Activated CD8-positive, alpha-beta T cell treated with anti-CD3 and anti-CD28 coated beads, Interleukin-2, amount 10 ng/mL, durations not matched to agents 7 days and 5 days (primary cell): ENCODE measurements at places on chromosomes 4 and X. TPM values are rescaled to one million over a fixed set of nuclear protein-coding genes. Genes with fewer than 3 reads are reported as not detected.

The CCDC110 gene
- not detected for total RNA-seq

GRCh38 chr4:47852136-47852535 is 14.3 kb upstream of the CORIN start:
- DNase-seq = no peak
- no peaks in the 10 kb centered on the region for H3K27me3 ChIP-seq
- H3K4me3 ChIP-seq = no peak overlapping the region
- no peak overlapping the region for H3K27ac ChIP-seq
- H3K36me3 ChIP-seq = peaks cover 21% of the 10 kb centered on the region

DNA sequence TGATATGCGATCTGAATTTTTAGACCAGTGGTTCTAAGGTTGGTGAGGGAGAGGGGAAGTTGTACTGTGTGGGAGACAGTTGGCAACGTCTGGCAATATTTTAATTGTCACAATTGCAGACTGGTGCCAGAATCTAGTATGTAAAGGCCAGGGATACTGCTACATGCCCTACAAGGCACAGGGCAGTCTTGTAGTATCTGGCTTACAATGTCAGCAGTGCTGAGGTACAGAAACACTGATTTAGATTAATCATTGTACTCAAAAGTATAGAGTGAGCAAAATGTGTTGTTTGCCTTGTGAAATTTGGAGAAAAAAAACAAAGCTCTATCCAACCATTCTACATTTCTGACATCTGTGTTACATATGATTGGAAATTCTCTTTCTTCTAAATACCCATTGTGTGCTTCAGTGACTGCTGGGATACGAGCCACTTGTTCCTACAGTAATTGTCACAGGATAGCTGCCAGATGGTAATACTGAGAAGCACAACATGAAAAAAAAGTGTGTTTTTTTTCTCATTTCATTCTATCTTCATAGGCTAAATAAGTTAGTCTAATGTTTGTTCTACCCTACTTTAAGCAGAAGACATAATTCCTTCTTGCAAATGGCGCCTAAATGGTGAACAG is 526.7 kb upstream of the AGA start:
- H3K27ac ChIP-seq = no peak overlapping the region
- no peaks in the 10 kb centered on the region for H3K4me1 ChIP-seq
- no peaks in the 10 kb centered on the region for H3K36me3 ChIP-seq
- H3K27me3 ChIP-seq = no peaks in the 10 kb centered on the region

- no peak overlapping the region for H3K4me3 ChIP-seq
- no peak for DNase-seq
- no peaks in the 10 kb centered on the region for H3K36me3 ChIP-seq
- no peak overlapping the region for H3K27ac ChIP-seq
- no peaks in the 10 kb centered on the region for H3K4me1 ChIP-seq
- H3K27me3 ChIP-seq = no peaks in the 10 kb centered on the region
These were observed 135.1 kb upstream of the MSX1 start for GRCh38 chr4:4724321-4724720.

GRCh38 chr4:57194068-57194611 is 84.0 kb upstream of the IGFBP7 start:
- no peak for DNase-seq
- H3K36me3 ChIP-seq = no peaks in the 10 kb centered on the region
- H3K4me3 ChIP-seq = no peak overlapping the region
- no peaks in the 10 kb centered on the region for H3K4me1 ChIP-seq
- no peak overlapping the region for H3K27ac ChIP-seq

The DMP1 gene
- total RNA-seq = not detected

The CLGN gene
- total RNA-seq = 0.11 TPM

DNA sequence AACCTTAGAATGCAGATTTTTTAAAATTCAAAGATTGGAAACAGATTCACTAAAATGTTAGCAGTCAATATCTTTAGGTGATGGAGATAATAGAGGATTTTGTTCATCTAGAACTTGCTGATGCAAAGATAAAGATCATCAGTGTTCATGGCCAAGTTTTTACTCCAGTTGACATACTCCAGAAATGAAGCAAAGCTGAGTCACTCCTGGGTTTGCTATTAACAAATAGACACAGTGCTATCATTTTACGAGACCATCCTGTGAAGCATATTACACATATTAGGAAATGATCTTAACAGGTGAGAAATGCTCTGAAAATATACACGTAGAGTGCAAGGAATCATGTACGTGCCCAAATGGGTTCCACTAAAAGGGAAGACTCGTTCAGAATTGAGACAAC is 170.6 kb upstream of the FAM9B start:
- H3K36me3 ChIP-seq = no peaks in the 10 kb centered on the region
- DNase-seq = no peak
- no peak overlapping the region for H3K27ac ChIP-seq
- H3K4me1 ChIP-seq = peaks cover 5% of the 10 kb centered on the region
- peaks cover 2% of the 10 kb centered on the region for H3K27me3 ChIP-seq

The BTK gene
- 0.23 TPM for total RNA-seq

The IBSP gene
- not detected for total RNA-seq

DNA sequence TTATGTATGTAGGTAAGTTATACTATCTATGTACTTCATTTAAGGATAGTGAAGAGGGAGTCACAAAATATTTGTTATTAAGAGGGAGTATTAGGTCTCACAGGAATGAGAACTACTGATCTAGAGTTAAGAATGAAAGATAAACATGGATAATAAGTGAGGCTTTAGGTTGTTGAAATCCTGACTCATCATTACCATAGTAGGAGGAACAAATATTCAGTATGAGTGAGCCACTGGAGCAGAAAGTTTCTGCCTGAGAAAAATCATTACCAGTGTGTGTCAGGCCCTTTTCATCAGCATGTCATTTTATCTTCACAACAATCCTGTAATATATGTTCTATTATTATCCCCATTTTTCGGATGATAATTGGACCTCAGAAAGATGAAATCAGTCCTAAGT is 27.2 kb upstream of the IGSF1 start:
- no peak overlapping the region for H3K27ac ChIP-seq
- no peak for DNase-seq
- H3K36me3 ChIP-seq = no peaks in the 10 kb centered on the region
- no peak overlapping the region for H3K4me3 ChIP-seq
- no peaks in the 10 kb centered on the region for H3K27me3 ChIP-seq
- no peaks in the 10 kb centered on the region for H3K4me1 ChIP-seq

GRCh38 chrX:78748846-78749245 is 1.3 kb downstream of the LPAR4 start:
- no peaks in the 10 kb centered on the region for H3K27me3 ChIP-seq
- no peak overlapping the region for H3K4me3 ChIP-seq
- no peak overlapping the region for H3K27ac ChIP-seq
- DNase-seq = no peak
- no peaks in the 10 kb centered on the region for H3K36me3 ChIP-seq

GRCh38 chr4:156774422-156774821 is 197.2 kb downstream of the PDGFC start:
- no peaks in the 10 kb centered on the region for H3K36me3 ChIP-seq
- H3K4me1 ChIP-seq = no peaks in the 10 kb centered on the region
- DNase-seq = no peak
- no peak overlapping the region for H3K27ac ChIP-seq
- no peak overlapping the region for H3K4me3 ChIP-seq

DNA sequence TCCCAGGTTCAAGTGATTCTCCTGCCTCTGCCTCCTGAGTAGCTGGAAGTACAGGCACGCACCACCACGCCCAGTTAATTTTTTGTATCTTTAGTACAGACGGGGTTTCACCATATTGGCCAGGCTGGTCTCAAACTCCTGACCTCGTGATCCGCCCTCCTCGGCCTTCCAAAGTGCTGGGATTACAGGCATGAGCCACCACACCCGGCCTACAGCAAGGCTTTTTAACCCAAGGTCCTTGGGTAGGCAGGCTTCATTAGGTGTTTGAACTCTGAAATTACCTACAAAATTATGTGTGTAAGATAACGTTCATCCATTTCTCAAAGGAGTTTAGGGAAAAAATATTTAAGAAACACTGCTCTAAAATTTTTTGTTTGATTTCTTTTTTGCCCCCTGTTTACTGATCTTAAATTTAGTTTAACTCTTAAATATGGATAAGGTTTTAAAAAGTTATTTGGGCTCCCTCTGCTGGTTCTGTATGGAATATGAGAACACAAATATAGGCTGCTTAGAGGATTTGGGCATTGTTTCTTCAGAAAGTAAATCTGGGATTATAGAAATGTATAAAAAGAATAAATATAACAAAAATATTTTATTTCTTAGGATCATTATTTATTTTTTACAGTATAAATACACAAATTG is 92.8 kb downstream of the CBR4 start:
- H3K4me1 ChIP-seq = no peaks in the 10 kb centered on the region
- no peak overlapping the region for H3K27ac ChIP-seq
- no peak overlapping the region for H3K4me3 ChIP-seq
- no peak for DNase-seq
- H3K27me3 ChIP-seq = peaks cover 1% of the 10 kb centered on the region

DNA sequence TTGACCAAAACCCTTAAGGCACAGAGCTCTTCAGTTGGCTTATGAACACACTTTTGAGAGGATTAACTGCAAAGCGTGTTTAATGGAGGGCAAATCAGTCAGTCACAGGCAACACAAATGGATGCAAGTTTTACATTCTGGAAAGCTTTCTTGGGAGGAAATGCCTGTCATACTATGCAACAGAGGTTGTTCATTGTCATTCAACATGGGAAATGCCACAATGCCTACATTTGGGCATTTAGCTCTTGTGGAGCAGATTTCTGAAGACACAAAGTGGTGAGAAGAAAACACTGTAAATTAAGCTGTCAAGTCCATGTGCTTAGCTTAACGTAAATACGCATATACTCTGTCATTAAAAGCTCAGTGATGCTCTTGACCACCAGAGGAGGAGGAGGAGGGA is 41.1 kb downstream of the CBLL2 start:
- no peak for DNase-seq
- H3K27ac ChIP-seq = no peak overlapping the region
- H3K27me3 ChIP-seq = no peaks in the 10 kb centered on the region
- no peaks in the 10 kb centered on the region for H3K4me1 ChIP-seq

DNA sequence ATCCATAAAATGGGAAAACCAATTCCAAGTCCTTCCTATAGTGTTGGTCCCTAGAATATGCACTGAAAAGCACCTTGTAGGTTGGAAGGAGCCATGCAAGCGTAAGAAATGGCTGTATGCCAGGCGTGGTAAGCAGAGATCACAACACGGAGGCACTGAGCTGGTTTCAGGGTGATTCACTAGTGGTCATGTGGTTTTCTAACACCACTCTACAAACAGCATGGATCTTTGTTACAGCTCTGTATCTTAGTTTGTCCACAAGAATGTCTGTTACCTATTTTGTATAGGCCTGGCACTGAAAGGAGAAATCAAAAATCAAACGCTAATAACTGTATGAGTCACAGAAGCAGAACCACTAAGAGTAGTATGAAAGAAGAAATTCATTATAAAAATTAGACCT is 71.9 kb downstream of the MAGEB17 start:
- DNase-seq = no peak
- no peak overlapping the region for H3K27ac ChIP-seq
- H3K27me3 ChIP-seq = no peaks in the 10 kb centered on the region
- H3K4me3 ChIP-seq = no peak overlapping the region

DNA sequence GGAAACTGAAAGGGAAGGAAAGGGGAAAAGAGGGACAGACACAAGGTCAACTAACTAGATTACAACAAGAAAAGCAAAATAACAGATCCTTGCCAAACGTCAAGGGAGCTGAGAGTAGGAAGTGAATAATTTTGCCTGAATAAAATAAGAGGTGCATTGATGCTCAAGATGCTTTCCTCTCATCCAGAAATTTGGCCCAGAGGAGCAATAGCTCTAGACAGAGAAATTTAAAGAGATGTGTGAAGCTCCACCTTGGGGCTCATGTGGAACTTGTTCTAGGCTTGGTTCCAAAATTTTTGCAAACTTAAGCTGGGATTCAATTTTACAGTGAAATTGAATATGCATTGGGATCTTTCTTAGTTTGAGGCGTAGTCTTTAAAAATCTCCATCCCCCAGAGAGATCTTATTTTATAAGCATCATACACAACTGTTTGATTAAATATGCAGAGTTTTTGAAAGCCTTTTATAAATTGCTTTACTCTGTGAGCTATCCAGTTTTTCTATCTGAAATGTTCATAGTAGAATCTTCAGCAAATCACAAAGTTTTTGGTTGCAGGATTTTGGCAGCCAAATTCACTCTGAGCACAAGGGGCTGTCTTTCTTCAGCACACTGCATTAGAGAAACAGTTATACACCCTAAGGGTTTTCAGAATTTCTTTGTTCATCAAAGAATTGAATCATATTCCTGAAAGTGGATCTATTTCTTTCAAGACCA is 1159.5 kb downstream of the ADGRL3 start:
- no peaks in the 10 kb centered on the region for H3K36me3 ChIP-seq
- no peaks in the 10 kb centered on the region for H3K4me1 ChIP-seq
- no peak overlapping the region for H3K4me3 ChIP-seq
- no peak for DNase-seq

The SPRY1 gene
- total RNA-seq = 50.7 TPM

The ZMAT1 gene
- 3.1 TPM for total RNA-seq

DNA sequence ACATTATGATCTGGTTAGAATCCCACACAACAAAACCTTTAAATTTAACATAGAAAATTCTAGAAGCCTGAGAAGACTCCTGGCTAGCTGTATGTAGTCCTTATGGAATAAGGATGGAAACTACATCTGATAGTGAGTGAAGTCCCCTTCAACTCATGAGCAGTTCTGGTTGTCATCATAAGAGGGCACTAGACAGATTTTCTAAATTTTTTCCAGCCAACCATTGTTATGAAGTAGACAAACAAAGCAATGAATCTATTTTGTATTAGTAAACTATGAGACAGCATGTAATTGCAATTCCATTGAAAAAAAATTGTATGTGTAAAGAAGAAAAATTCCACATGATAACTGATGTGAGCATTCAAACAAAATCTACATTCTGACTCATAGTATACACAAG is 35.2 kb downstream of the PWWP3B start:
- H3K4me3 ChIP-seq = no peak overlapping the region
- H3K36me3 ChIP-seq = no peaks in the 10 kb centered on the region
- no peak for DNase-seq
- no peaks in the 10 kb centered on the region for H3K4me1 ChIP-seq

- H3K27me3 ChIP-seq = no peaks in the 10 kb centered on the region
- no peaks in the 10 kb centered on the region for H3K36me3 ChIP-seq
- no peak overlapping the region for H3K4me3 ChIP-seq
- no peak for DNase-seq
- H3K4me1 ChIP-seq = peaks cover 20% of the 10 kb centered on the region
These were observed 7.2 kb upstream of the STK26 start for GRCh38 chrX:132015875-132016274.

The CENPE gene
- total RNA-seq = 71.0 TPM

- H3K4me3 ChIP-seq = no peak overlapping the region
- peaks cover 8% of the 10 kb centered on the region for H3K4me1 ChIP-seq
- DNase-seq = no peak
- H3K27ac ChIP-seq = no peak overlapping the region
- H3K27me3 ChIP-seq = peaks cover 43% of the 10 kb centered on the region
These were observed 5.3 kb downstream of the FGF5 start for GRCh38 chr4:80271801-80272200.

The SH2D1A gene
- 42.1 TPM for total RNA-seq
